Calu3 (cell line): ENCODE measurements at places on chromosomes 11 and 22.

- no peak for DNase-seq
Measured at GRCh38 chr11:102643941-102644340, 18.8 kb upstream of the MMP20 start.

- DNase-seq, result no peak
Measured at GRCh38 chr11:36148701-36149100, 140.5 kb downstream of the COMMD9 start.

- no peak for DNase-seq
Measured at GRCh38 chr11:94857337-94857736, 89.2 kb downstream of the AMOTL1 start.

DNA sequence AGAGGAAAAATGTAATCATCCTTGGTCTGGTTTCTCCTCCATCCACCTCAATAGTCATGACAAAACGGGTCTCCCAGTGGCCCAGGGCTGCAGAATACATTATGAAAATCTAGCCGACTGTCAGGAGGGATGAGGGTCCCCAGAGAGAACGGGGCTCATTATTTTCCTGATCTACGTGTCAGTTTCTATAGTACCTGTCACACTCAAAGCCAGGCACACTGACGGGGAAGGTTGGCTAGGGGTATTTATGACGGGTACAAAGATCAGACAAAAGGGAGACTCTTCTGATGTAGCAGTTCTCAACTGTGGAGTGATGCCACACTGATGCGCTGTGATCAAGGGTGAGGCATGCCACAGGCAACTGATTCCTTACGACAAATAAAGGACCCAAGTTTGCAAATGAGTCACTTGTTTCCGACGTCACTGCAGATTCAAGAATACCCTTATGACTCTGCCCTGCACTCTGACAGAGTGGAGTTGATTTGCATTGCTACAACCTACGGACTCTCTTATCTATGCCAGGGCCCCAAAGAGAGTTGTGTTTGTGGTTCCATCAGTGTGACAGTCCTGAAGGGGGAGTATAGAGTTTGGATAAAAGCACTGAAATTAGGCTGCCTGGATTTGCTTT, 188.2 kb upstream of the TBCEL start:
- DNase-seq, result no peak

DNA sequence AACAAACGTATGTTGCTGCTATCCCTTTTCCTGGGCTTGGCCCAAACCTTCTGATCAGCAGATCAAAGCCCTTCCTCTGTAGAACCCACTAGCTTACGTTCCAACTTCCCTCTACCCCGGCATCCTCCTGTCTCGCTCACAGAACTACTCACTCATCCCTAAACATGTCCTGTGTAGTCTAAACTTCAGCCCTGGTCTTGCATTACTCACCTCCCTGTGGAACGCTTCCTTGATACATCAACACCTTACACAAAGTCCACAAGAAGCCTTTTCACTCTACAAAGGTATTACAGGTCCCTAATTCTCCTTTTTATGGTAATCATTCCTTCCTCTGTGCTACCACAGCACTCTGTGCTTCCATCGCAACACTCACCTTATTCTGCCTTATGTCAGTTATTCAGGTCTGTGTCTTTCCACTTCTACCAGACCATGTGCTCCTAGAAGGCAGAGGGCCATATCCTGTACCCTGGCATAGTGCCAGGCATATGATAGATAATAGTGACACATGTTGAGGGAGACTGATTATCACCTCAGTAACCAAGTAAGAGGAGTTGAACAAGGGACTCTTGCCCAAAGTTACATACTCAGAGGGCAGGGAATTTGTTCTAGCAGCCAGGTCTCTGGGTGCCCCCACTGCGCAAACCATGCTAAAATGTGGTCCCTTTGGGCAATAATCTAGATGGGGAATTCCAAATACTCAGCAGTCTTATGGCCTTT, 41.6 kb downstream of the USP35 start:
- DNase-seq, result no peak

- DNase-seq, result no peak
Measured at GRCh38 chr11:24132471-24132870, 364.4 kb upstream of the LUZP2 start.

- no peak for DNase-seq
Measured at GRCh38 chr11:63783925-63784592, 15.5 kb upstream of the ZFTA start.

DNA sequence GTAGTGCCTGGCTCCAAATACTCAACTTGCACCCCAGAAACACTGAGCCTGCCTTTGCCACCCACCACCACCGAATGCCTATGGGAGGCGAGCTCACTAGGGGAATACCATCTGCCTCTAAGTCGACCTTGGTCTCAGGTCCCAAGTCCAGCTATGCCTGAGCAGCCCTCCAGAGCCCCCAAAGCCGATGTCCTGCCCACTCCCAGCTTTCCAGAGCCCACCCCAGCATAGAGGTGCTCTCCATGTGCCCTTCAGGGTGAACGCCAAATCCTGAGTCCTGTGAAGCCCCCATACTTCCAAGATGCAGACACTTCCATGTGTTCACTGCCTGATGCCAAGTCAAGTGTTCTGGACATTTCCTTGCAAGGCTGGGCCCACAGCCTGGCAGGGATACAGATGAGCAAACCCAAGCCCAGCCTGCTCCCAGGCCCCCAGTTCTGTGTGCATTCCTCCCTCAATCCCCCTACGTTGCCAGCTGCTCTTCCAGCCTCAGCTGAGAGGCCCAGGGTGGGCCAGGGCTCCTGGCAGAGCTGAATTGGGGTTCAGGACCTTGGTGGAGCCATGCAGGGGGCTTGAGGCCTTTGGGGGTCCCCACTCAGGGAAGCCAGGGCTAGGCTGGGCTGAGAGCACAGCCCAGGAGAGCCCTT, 2.6 kb upstream of the KMT5B start:
- DNase-seq, result no peak

DNA sequence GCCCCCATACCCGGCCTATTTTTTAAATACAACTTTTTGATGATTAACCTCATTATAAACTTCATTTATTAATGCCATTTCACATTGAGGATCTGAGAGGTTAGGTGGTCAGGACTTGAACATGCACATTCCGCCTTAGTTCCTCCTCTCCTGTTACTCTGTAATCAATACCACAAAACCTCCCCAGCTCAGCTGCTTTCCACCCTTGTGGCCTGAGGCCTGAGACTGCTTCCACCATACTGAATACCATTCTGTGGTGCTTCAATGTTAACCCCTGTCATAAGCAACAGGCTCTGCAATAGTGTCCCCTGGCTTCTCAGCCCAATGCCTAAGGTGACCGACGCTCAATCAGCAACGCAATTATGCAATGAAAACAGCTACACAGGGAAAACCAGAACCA, 405.4 kb downstream of the ETS1 start:
- no peak for DNase-seq

DNA sequence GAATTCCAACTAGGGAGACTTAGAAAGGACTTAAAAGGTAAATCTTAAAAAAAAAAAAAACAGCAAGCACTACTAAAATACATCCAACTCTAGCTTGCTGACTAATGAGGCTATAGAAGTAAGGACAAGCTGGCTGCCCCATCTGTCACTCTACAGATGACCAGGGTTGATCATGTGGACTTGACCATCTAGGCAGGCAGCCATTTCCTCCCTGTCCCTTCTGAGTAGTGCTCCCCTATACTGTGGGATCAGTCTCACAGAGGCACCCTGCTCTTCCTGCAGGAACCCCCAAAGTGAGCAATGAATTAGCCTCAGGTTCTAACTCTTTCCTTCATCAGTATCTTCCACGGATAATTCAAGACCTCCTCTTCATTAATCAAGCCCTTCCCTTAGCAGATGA, 12.3 kb downstream of the SLC1A2 start:
- no peak for DNase-seq

GRCh38 chr22:36863281-36863680, 2.5 kb downstream of the NCF4 start:
- DNase-seq, result no peak

DNA sequence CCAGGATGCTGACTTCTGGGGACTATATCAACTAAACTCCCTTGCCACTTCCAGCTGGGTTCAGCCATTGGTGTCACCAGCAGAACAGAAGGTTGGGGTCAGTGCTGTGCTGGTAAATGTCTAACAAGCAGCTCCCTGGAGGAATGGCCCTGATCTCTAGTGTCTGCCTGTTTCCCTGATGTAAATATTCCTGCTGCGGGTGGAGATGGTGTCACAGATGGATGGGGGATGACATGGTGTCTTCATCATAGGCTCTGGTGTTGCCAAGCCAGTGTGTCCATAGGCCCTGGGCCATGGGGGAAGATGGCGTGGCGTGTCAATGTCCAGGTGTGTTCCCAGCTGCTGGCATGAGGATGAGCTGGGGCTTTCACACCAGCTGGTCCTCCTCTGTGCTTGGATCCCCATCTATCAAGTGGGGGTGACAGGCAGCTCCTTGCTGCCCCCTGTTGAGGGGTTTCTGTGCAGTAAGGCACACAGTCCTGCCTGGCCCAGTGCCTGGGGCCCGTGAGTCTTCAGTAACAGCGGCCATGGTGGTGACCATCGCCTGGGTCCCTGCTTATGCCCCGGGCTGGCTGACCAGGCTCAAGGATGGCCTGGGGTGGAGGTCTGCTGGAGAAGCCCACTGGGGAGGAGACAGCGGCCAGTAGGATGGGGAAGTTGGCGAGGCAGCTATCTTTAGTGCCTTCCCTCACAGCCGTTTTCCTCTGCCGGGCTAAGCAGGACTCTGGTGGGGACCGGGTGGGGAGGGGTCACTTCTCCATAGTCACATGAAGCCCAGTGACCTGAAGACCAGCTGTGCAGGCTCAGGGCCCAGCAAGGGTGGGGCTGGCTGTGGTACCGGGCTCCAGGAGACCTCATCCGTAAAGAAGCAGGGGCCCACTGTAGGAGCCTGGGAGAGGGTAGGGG, 12.7 kb downstream of the RPL3 start:
- DNase-seq, result peak; percentile 62

- DNase-seq, result no peak
Measured at GRCh38 chr11:95764267-95764898, 25.2 kb downstream of the FAM76B start.

DNA sequence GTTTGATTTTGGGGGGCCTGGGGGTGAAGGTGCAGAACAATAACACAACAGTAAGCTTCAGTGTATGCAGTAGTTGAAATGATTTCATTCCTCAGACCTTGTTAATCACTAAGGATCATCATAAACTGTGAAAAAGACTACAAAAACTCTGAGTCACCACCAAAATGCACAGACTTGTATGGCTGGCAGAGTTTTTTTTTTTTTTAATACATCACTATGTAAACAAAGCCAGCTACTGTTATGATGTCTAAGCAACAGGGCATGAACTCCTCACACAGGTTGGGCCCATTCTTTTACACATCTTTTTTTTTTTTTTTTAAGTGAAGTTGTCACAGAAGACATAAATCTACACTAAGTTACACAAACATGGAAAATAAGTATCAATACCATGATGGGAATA, 311.9 kb downstream of the GUCY1A2 start:
- DNase-seq, result no peak

DNA sequence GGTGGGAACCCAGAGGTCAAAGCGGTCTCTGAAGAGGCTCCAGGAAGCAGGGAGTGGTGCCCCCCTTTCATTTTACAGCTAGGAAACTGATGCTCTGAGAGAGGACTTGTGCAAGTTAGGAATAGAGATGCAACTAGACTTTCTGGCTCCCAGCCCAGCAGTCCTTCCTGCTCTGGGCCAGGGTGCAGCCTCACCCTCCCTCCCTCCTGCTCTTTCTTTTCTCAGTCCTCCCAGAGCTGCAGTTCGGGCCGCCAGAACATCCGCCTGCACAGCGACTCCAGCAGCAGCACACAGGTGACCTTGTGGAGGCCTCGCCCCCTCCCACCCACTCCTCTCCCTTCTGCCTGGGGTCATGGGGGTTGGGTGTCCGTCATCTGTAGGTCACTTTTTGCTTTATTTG, 51.5 kb downstream of the LHFPL7 start:
- DNase-seq, result peak; percentile 70

- DNase-seq, result no peak
Measured at GRCh38 chr11:103878646-103879045, 157.8 kb upstream of the DDI1 start.

- DNase-seq, result peak; percentile 86
Measured at GRCh38 chr22:39174498-39175352, 22.2 kb upstream of the CBX7 start.

DNA sequence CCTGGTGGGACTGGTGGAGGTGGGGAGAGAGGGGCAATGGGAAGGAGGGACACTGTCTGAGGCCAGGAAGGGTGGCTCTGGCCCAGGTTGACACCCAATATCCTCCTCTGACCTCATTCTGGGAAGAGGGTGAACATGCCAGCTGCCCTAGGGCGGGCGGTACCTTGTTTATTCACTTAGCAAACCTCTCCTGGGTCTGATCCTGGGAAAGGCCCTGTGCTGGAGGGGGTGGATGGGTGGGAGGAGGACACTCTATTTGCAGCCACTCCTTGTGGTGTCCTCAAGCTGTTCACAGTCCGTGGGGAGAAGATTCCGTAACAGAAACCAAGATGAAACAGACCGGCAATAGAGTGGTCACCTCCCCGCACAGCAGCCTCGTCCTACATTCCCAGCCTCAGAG, 49.7 kb upstream of the EIF3D start:
- no peak for DNase-seq

DNA sequence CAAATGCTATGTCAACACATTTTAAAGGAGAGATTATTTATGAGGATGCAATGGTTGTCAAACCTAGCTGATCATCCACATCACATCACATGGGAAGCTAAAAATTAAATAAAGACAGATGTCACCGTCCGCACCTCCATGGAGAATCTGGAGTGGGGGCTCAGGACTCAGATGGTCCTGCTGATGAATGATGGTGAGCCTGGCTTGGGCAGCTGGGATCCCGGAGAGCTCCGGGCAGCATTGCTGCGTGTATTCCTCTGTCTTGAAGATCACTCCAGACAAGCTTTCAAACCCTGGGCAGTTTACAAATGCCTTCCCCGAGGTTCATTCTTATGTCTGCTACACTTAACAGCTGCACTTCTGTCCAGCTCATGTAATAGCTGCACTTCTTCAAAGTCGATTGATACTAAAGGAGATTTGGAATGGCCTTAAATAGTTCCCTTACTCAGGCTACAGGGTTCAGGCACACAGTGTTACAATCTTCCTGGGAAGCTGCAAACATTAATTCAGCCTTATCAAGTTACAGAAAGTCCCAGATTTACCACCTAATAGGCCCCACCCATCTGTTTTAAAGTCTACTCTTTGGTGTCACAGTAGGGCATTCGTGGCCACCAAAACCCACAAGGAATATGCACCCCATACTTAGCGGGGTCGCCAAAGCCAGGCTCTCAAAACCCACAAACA, 34.7 kb upstream of the CSNK2A3 start:
- no peak for DNase-seq

DNA sequence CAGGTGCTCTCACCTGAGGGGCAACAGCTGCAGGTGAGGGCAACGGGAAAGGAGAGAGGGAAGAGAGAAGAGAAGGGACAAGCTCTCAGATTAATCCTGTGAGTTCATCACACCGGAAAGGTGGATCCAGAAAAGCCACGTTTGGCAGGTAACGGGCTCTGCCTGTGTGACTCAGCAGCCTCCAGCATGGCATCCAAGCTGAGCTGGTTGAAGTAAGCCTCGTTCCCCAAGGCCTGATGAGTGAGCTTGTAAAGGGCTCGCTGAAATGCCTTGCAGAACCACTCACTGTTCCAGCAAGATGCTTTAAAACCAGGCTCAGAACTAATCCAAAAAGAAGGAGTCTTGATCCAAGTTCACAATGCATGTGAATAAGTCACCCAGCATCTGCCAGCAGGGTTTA, 206.9 kb upstream of the TMEM45B start:
- no peak for DNase-seq

- DNase-seq, result no peak
Measured at GRCh38 chr11:100592619-100593260, 94.3 kb upstream of the ARHGAP42 start.
